D721Med (cell line): ENCODE measurements at places on chromosomes 6 and 20.

GRCh38 chr20:45771182-45771759 is 20.4 kb downstream of the WFDC3 start:
- peak; percentile 43 for DNase-seq

- no peak for DNase-seq
These were observed 180.1 kb upstream of the AKAP12 start for GRCh38 chr6:151059612-151060095.

DNA sequence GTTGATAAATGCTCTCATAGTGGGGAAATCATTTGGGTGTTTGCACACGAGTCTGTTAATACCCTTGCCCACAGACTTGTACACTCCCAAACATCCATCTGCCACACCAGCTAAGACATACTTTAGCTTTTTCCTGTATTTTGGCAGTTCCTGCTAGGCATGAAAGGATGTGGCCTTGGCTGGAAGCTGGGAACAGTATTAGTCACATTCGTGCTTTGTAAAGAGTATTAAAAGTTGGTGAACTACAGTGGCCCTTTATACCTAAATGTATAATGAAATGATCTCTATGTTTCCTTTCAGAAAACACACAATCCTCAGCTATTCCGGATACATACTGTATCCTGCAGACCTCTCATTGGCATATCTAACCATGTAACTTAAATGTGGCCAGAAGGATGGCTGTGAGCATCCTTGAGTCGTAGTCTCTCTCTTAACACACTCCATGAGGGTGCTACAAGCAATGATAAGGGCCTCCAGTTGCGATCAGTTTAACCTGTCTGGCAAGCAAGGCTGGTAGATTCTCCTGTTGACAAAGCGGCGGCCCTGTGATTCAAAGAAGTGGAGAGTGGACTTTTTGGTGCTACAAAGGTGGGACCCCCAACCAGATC is 1.5 kb downstream of the LEMD2 start:
- no peak for DNase-seq

DNA sequence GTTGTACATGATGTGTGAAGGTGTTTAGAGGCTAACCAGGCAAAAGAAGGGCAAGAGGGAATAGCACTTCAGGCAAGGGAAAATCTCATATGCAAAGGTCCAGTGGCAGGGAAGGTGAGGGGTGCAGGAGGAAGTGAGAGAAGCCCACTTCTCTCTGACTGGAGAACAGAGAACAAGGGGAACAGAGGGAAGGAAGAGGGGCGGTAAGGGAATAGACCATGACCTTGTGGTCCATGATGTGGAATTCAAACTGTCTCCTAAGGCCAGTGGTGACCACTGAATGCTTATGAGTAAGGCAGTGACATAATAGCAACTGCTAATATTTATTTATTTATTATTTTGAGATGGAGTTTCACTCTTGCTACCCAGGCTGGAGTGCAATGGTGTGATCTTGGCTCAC is 20.6 kb upstream of the SLC9A8 start:
- no peak for DNase-seq

DNA sequence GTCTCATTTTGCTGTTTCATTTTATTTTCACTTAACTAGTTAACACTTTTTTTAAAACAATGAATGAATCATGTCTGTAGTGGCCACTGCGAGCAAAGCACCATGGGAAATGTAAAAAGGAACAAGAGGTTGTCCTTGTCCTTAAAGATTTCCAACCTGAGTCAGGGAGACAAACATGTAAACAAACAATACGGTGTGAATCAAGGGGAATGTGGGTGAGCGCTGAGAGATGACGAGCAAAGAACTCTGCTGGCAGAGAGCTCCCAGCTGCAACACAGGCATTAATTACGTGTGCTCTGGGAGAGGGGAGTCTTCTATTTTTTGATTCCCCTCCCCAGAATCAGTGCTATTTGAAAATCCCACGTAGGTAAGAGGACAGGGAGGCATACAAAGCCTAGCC is 84.3 kb downstream of the ATXN1 start:
- no peak for DNase-seq

- no peak for DNase-seq
These were observed 292.0 kb upstream of the ARID1B start for GRCh38 chr6:156485150-156485549.

GRCh38 chr6:34531580-34532201 is 24.4 kb downstream of the SPDEF start:
- DNase-seq: no peak

DNA sequence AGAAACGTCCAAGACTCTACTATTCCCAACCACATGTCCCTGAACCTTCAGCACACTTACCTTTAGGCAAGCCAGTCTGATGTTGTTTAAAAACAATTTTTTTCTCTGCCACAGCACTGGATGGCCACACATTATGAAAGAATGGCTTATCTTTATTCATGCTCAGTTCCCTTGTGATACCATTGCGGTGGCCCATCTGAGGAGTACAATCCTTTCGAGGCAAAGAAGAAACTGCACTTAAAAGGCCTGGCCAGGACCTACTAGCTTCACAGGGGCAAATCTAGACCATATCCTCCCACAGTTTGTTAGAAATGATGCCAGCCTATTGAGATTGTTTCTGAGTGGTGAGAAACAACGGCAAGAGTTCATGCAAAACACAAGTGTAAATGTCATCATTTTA is 88.4 kb upstream of the PLEKHG1 start:
- no peak for DNase-seq

DNA sequence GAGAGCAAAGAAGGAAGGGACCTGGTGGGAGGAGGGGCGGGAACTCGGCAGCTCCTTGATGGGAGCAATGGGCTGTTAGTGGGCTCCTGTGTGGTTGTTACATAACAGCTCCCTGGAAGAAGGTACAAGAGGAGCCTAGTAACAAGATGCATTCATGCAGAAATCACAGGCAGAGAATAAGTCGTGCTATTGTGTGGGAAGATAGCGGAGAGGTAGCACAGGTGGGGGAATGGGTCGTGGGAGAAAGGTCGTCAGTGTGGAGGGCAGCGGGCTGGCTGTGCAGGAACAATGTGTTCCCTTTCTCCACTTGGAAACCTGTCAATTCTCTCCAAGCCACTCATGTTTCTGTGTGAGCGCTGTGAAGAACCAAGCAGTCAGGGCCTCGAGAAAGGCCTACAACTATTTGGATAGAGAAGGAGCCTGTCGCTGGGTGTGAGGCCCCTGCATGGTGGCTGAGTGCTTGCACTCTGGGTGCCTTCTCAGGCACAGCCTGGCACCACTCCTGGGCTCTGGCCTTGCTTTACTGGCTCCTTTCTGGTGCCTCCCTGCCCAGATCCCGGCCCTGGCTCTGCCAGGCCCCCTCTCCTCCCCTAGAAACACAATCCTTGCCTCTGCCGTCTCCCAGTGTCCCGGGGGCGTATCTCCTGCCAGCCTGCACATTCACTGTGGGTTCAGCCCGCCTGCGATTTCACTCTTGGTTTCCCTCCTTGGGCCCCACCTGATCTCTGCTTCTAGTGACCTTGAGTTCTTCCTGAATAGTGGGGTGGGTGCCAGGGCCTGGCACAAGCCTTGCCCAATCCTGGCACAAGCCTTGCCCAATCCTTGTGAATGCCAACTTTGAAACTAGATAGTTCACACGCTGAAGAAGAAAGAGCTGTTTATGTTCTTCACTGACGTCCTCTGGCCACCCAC is 7.4 kb upstream of the FGD2 start:
- no peak for DNase-seq

DNA sequence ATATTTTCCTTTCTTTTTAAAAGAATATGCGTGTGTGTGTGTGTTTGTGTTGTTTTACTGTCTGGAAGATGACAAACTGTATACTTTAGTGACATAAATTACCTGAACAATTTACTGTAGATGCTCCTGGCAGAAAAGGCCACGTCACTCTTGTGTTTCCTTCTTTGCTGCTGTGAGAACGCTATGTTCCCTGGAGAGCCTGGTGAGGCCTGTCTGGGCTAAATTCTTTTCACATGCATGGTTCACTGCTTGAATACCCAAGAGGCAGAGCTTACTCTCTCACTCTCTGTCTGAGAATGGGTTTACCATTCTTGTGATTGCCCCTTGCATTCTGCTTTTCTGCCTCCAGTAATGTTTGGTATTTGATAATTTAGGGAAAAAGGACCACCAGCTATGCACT is 64.3 kb downstream of the EDN1 start:
- no peak for DNase-seq

- no peak for DNase-seq
These were observed 44.0 kb downstream of the LRFN2 start for GRCh38 chr6:40543146-40543545.
